ENCODE measurements at places on chromosomes 7 and 10.

DNA sequence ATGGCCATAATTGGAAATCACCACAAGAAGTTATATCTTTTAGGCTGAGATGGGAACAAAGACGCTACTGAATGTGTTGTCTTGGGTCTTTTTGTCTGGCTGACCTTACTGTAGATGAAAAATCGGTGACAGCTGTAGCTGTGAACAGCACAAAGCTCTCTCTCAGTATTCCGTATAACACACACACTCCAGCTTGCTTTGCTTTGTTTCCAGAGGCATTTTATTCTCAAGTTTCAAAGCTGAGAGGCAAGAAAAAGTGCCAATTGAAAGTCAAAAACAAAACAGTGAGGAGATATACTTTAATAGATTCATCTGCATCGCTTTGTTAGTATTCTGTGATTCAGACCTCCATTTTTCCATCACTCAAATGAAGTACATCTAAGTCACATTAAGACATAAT is 39.6 kb upstream of the CABCOCO1 start:
- no peak for DNase-seq

- no peak for DNase-seq
Observed at GRCh38 chr7:122556873-122557542, 141.9 kb downstream of the RNF133 start.

GRCh38 chr7:5282543-5283316 is at the start of gene SLC29A4:
Gene SLC29A4, plus strand, starts transcription at chr7:5282943. Its CDS starts 4,874 bp downstream, at chr7:5287817.
- DNase-seq, result no peak

GRCh38 chr7:150799156-150799555 is 1.0 kb downstream of the TMEM176B start:
- no peak for DNase-seq

DNA sequence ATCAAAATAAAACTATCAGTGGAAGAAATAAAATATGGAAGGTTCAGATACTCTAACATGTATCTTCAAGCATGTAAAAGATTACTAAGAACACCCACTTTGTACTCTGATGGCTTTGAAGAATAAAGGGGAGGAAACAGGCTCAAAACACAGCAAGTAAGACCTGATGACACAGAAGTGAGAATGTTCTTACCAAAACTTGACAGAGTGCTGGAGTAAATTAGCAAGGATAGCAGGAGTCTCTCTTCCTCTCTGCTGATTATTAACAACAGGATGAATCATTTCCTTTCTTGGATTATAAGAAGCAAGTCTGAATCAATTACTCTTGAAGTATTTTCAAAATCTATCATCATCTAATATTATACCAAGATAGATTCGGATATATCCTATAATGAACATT is 47.5 kb downstream of the GLI3 start:
- no peak for DNase-seq

GRCh38 chr10:117830787-117831212 is 215.9 kb downstream of the RAB11FIP2 start:
- no peak for DNase-seq

DNA sequence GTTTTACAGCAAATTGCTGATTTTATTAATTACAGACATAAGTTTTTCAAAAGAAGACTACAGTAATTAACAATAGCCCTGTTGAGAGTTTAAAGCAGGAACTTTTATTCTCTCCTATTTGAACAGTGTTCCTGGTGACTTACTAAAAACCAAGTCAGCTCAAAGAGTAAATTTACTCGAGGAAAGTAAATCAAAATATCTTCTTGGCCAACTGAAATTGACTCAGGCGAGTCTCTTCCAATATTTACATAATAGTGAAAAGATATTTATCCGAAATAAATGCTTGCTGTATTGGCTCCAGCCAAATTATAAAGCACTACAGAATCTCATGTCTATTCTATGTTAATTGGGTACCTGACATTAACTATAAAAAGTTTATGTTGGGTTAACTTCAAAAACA is 13.2 kb downstream of the CYTH3 start:
- DNase-seq, result no peak

DNA sequence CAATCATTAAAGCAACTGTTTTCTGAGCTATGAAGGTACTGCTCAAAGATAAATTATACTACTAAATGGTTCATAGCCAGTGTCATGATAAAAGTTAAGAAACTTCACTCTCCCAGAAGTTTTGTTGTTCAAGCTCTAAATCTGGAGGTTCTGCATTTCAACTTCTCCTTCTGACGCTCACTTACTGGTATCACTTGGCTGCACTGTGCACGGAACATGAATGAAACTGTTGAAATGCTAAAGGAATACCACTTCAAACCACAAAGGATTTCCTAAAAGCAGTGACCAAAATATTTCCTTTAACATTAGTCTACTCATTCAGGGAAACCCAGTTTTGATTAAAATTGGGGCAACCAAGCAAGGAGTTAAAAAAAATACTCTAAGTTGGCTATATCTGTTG is 93.6 kb downstream of the UBE2H start:
- no peak for DNase-seq

DNA sequence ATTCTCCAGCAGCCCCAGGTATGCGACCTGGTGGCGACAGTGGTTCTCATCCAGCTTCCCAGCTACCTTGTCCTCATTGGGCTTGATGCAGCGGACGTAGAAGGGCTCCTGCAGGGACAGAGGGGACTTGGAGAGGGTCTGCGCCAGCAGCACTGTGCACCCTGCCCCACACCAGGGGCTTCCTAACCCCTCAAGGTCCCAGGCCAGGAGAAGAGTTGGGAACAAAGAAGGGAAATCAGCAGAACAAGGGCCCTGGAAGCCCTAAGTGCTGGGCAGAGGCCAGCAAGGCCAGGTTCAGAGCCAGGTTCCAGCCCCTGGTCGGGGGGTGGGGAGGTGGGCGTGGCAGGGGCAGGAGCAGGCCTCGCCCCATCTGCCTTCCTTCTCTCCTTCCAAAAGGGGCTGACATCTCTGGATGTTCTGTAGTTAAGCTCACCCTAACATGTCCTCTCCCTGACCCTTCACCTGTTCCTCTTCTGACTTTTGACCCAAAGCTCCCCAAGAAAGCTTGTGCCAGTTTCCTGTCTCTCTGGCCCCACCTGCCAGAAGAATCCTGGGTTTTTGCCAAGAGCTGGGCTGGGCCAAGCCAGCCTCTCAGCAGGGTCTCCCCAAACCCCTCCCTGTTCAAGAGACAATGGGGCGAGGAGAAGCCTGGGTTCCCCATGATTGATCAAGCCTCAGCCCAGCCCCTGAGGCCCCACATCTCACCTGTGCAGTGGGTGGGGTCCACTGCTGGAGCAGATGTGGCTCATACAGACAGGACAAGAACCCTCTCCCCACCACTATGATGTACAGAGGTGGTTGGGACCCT is 11.9 kb downstream of the MYO1G start:
- DNase-seq, result no peak

- DNase-seq, result no peak
Observed at GRCh38 chr7:4739528-4739992, 35.9 kb upstream of the AP5Z1 start.

DNA sequence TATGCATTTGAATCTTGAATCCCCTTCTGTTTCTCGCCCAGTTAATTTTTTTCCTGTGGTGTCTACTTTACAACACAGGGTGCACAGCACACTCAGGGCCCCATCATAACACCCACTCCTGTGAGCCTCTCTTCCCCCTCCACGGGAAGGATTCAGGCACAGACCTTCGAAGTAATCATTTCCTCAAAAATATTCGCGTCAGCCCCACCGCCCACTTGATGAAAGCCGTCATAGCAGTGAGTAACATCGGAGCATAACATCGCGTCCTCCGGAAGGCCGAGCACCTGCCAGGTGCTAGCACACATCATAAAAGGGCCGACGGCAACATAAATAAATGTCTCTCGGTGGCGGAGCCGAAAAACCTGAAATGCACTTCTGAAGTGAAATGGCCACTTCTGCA is 201.7 kb upstream of the ADARB2 start:
- DNase-seq, result no peak

DNA sequence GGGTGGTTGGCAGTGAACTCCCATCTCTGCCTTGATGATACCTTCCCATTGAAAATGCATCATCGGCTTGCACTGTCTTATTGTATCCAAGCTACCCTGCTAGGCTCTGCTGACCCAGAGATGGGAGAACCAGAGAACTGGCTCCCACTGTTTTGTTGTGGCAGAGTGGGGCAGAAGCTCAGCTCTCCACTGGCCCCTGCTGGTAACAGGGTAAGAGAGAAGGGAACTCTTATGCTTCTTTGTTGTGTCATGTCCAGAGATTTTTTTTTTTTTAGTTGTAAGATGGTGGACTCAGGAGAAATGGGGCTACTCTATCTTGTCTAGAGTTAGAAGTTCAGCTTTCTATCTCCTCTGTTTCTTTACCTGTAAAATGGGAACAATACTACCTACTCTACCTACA is 100.5 kb upstream of the SDK1 start:
- DNase-seq, result no peak

DNA sequence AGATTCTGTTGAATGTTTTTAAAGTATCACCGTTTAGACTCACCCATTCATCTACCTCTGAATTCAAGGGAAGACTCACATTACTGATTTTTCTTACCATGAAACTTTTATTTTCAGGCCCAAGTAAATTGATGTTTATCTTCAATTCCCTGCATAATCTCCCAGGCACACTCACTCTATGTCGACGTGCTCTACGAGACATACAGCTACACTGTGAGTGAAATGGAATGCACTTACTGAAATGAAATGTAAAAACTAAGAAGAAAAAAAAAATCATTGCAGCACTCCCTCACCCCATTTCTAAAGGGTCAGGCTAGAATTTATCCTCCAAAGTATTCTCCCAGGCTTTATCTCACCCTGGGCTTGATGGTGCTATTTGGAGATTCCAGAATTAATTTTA is 987.9 kb downstream of the CCSER2 start:
- DNase-seq, result no peak

GRCh38 chr10:95503526-95503925 is 57.6 kb downstream of the SORBS1 start:
- DNase-seq, result no peak

DNA sequence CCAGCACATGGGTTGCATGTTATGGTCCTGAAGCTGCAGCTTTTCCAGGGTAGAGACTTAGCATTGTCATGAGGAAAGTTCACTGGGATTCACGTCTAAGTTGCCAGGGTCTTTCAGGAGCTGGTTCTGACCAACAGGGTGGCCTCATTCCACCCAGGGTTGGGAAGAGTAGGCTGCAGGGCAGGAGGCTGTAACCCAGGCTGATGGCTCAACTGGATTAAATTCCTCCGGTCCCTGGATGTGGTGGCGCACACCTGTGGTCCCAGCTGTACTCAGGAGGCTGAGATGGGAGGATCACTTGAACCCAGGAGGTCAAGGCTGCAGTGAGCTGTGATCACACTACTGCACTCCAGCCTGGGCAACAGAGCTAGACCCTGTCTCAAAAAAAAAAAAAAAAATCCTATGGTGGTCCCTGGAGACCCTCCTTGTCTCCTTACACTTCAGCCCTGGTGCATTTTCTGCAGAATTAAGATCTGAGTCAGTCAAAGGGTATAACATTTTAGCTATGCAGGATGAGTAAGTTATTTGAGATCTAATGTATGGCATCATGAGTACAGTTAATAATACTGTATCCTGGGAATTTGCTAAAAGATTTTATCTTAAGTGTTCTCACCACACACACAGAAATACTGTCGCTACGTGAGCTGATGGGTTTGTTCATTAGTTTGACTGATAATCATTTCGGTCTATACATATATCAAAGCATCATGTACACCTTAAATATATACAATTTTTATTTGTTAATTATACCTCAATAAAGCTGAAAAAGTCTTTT is 44.0 kb downstream of the ASB13 start:
- DNase-seq, result no peak

- no peak for DNase-seq
Observed at GRCh38 chr7:13442226-13442625, 547.2 kb downstream of the ETV1 start.

GRCh38 chr10:110379831-110380230 is 75.1 kb upstream of the SMNDC1 start:
- no peak for DNase-seq
